ENCODE measurements at places on chromosomes 13 and 19. TPM values are rescaled to one million over a fixed set of nuclear protein-coding genes. Genes with fewer than 3 reads are reported as not detected.

The PRR12 gene
- total RNA-seq: 5.7 TPM

- no peak for DNase-seq
Observed at GRCh38 chr19:30212574-30212973, 159.6 kb upstream of the ZNF536 start.

- no peak for DNase-seq
Observed at GRCh38 chr19:45960595-45961235, 12.9 kb downstream of the NOVA2 start.

DNA sequence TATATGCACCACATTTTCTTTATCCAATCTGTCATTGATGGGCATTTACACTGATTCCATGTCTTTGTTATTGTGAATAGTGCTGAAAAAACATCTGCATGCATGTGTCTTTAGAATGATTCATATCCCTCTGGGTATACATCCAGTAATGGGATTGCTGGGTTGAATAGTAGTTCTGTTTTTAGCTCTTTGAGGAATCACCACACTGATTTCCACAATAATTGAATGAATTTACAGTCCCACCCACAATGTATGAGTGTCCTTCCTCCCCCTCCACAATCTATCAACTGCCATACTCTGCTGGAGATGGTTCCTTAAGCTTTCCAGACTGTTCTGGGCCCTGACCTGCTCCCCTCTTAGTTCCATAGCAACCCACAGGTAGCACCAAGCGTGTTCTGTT, 667.0 kb downstream of the LIG4 start:
- no peak for DNase-seq

The ANGPTL8 gene
- not detected for total RNA-seq

The AMER2 gene
- total RNA-seq: not detected

The RNF113B gene
- total RNA-seq: not detected

The PBX4 gene
- 2.3 TPM for total RNA-seq

DNA sequence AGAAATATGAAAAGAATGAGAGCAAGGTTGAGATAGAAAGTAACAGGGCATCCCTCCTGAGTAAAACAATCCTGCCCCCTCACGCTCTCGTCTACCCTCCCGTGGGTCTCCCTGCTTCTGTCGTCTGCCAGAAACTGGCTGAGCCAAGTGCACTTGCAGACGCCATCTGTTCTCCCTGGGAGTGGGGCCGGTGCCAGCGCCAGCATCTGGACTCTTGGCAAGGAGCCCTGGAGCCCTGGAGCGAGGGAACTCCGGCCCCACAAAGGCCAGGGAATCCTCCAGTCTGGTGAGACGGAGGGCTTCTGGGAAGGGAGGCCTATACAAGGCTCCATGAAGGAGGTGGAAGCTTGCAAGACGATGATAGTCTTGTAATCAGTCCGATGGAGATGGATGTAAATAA, 2.3 kb upstream of the TMEM91 start:
- DNase-seq: peak; percentile 45

The VSIG10L gene
- 0.99 TPM for total RNA-seq

GRCh38 chr19:23095418-23095817, 21.4 kb upstream of the ZNF730 start:
- no peak for DNase-seq

The PLEKHG2 gene
- total RNA-seq: 19.9 TPM

DNA sequence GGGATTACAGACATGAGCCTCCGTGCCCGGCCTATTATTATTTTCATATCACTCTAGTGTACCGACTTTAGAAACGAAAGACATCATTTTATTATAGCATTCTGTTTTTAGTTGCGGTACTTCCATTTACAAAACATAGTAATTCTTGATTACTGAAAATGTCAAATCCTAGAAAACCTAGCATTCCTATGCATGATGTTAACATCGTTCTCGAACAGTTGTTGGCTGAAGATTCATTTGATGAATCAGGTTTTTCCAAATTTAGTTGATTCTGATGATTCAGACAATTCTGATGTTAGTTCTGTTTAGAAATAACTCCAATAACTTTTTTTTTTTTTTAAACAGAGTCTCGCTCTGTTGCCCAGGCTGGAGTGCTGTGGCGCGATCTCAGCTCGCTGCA, 11.5 kb upstream of the MTRF1 start:
- no peak for DNase-seq

The ZNF787 gene
- total RNA-seq: 28.6 TPM

DNA sequence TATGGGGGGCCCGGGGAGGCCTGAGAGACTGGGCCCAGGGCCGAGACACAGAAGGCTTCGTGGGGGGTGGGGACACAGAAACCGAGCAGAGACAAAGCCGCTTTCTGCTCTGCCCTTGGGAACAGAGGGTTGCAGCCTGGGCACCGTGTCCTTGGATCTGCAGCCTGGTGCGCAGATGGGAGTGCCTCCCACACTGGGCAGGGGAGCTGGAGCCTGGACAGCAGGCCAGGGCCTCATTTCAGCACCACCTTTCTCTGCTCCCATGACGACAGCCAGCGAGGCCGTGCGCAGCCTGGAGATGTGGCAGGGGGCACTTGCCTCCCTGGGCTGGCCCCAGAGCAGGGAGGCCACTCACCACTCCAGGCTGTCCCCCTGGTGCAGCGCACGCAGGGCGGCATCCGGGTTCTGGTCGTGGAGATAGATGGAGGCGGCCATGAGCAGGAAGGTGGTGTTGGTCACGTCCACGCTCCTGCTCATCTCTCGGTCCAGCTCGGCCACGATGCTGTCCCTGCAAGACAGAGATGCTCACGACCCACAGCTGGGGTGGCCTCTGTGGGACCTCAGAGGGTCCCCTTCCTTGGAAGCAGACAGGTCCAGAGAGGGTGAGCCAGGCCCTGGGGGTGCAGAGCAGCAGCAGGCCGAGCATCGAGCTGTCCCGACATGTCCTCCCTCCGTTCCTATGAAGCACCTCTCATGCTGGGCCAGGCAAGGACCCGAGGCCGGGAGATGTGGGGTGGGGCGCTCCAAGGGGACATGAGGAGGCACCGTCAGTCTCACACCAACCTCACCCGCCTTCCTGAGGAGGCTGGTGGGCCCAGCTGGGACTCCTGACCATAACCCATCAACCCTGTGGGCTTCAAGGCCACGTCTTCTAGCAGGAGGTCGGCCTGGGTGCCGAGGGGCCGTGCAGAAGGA, 10.9 kb upstream of the CERS1 start:
- DNase-seq: no peak

DNA sequence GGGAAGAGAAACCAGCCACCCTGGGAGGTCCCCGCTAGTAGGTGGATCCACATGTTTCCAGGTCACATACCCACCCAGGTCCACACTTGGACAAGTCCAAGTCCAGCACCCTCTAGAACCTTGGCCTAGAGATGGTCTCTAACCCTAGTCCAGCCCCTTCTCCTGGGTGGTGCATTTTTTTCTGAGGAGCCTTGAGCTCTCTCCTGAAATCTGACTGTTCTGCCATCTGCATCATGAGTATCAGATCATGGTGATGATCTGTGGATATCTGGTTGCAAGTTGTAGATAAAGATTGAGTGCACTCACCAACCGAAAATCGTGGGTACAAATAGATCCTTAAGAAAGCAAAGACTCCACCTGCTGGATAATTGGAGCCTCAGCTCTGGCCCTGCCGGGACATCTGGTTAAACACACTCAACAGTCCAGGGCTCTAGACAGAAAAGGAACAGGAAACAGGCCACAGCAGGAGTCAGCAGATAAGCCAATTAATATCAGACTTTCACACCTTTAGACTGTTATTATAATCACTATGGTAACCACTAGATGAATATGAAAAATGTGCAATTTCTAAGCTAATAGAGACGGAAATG, 41.1 kb downstream of the GPR12 start:
- DNase-seq: no peak

DNA sequence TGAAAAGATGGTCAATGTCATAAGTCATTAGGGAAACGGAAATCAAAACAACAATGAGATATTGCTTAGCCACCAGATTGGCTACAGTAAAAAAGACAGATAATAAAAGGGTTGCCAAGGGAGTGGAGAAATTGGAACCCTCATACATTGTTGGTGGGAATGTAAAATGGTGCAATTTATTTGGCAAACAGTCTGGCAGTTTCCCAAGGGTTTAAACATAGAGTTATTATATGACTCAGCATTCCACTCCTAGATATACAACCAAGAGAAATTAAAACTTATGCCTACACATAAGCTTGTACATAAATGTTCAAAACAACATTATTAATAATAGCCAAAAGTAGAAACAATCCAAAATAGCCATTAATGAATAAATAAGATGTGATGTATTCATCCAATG, 9.9 kb upstream of the ZNF227 start:
- no peak for DNase-seq

The PVR gene
- 55.8 TPM for total RNA-seq

DNA sequence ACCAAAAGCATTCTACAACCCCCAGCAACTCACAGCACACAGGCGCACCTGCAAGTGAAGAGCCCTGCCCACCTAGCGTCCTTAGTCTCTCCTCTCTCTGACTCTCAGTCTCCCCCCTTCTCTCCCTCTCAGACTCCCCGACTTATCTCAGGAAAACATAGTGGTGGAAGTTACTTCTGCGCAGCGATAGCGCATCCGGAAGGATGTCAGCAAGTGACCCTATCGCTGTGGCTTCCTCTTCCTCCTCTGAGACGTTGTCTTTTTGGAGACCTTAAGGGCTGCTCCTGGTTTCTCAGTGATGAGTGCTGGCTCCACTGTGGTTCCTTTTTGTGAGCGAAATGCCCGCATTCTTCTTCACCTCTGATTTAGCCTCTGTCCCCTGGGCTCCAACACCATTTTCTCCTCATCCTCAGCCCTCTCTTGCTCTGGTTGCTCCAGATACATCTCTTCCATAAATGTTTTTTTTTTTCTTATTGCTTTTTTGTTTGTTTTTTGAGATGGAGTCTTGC, 1.4 kb upstream of the YIF1B start:
- no peak for DNase-seq

DNA sequence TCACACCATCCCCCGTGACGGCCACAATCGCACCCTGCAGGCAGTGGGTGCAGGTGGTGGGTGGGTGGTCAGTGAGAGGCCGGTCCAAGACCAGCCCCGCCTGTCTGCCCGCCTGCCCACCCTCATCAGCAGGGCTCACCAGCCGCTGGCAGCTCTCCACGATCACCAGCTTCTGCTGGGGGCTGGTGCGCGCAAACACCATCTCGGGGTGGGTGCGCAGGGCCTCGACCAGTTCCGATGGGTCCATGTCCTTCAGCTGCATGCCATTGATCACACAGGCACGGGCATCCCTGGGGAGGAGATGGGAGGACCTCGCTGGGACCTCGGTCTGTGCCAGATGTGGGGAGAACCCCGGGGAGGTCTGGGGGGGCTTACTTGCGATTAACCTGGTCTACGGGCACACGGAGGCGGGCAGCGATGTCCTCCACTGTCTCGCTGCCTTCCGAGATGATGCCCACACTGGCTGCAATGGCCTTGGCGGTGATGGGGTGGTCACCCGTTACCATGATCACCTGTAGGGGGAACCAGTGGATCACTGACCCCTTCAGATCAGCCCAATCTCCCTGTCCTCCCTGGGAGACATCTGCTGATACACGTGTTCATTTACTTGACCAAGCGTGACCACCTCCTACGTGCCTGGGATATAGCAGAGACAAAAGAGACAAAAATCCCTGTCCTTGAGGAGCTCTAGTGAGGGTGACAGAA, 8.0 kb downstream of the ATP4A start:
- DNase-seq: no peak

GRCh38 chr13:70795484-70795883, 687.2 kb upstream of the KLHL1 start:
- no peak for DNase-seq

GRCh38 chr19:35049456-35049855, 7.9 kb downstream of the HPN start:
- DNase-seq: no peak

DNA sequence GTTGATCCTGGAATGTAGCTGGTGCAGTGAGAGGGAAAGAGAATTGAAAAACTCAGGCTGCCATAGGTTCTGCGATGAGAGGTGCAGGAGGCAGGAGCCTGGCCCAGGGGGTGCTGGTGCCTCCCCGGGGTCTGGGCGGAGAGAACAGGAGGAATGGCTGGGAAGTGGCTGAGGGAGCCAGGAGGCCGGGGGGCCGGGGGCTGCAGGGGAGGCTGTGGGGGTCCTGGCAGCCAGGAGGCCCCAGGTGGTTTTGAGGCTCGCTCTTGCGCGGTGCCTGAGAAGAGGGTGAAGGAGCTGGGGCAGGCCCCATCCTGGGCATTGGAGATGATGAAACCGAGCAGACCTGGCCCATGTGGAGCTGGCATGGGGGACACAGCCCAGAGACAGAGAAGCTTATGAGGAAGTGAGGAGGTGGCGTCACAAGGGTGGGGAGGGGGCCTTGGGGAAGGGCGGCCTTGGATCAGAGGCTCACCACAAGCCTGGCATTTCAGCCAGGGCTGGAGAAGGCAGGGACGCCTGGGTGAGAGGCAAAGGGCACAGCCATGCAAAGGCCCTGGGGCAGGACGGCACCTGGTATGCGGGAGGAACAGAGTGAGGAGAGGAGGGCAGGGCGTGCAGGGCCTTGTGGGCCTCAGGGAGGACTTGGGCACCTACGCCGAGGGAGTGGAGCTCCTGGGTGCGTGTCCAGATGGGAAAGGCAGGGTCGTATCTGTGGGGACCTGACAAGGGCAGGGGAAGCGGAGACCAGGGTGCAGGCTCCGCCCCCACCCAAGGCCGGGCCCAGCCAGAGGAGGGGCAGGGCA, 1.3 kb upstream of the TEKTIP1 start:
- DNase-seq: no peak

DNA sequence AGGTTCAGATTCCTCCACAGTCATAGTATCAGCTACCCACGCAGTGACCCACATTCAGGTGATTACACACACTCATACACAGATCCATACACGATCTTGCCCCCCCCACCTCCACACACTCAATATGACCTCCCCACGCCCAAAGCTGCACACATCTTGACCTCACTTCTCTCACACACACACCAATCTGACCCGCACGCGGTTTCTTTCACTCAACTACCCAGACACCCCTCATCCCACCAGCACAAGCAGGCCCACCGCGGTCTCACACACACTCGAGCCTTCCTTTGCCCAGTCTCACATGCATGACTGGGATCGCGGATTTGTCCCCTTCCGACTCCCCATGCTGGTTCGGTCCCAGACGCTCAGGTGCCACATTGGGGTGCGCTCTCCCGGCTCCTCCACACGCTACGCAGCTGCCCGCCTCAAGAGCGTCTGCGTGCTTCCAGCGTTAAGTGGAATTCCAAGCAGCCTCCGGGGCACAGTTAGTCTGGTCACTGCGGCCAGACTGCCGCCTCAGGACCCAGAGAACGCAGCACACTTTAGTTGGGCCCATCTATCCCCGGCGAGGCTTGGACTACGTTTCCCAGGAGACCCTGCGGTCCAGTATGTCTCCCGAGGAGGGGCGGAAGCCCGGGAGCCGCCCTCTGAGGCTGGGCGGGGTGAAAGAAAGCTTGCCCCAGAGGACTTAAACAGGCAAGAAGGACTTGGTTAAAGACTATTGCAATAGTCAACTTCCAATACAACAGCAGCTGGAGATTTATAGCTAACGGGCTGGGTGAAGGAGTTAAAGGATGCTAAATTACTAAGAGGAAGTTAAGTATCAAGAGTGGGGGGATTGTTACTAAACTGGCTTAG, 746 bp upstream of the ZNF345 start:
- peak; percentile 82 for DNase-seq

Data from foreskin keratinocyte (primary cell).